Glutamatergic neuron (in vitro differentiated cells): ENCODE measurements at places on chromosomes 3 and 15.
A peak's percentile ranks its signal among the peaks of the same experiment; 100 is the strongest.

- no peak for DNase-seq
These were observed 102.0 kb downstream of the SNRPN start for GRCh38 chr15:25056484-25057425.

GRCh38 chr15:67127965-67128364 is 62.6 kb downstream of the SMAD3 start:
- no peak for DNase-seq

DNA sequence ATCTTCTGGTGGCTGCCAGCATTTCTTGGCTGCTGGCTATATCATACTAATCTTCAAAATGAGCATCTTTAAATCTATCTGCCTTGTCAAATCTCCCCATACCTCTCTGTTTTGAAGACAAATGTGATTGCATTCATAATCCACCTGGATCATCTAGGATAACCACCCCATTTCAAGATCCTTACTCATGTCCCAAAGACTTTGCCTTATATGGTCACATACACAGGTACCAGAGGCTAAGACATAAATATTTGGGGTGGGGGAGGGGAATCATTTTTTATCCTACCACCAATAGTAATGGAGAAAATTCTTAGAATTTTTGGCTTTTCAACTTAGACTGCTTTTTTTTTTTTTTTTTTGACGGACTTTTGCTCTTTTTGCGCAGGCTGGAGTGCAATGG is 970.8 kb downstream of the PLOD2 start:
- DNase-seq = no peak

DNA sequence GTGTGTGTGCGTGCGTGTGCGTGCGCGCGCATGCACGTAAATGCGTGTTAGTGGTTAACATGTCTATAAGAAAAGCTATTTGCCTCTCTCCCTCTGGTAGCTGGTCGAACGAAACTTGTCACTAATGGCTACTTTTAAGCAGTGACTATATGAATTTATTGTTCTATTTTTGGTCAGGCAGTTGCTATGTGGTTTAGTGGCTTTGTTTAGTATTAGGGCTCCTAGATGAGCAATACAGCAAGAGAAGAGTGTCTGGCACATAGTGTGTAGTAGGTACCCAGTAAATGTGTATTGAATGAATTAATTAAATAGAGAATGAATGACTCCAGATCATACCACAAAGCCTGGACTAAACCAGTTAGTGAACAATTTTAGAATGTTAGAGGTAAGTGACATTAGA is 171.6 kb downstream of the PPM1L start:
- DNase-seq = no peak

DNA sequence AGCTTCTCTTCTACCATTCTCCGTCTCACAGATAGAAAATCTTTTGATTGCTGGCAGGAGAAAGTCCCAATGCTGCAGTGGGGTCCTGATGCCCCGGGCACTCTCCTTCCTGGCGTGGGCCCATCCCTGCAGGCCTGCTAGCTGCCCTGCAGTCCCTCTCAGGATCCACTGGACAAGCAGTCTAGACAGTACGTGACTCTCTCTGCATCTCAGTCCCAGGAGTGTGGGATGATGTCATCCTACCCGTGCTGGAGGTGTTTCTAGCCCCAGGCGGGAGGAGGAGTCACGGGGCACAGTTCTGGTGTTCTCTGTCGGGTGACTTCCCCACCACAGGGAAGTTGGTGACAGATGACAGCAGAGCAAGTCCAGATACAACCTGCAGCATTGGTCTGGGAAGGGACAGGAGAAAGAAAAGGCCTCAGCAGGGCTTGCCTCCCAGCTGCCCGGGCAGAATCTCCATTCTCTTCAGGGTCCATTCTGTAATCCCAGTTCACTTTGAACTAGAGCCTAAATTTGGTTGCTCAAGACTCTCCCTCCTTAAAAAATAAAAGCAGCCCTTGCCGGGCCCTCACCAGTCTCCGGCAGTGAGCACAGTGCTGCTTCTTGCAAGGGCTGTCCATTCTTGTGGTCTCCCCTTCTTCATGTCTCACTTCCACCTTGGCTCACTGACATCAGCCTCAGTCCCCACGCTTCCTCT is 30.6 kb downstream of the SLC28A1 start:
- peak; percentile 78 for DNase-seq

DNA sequence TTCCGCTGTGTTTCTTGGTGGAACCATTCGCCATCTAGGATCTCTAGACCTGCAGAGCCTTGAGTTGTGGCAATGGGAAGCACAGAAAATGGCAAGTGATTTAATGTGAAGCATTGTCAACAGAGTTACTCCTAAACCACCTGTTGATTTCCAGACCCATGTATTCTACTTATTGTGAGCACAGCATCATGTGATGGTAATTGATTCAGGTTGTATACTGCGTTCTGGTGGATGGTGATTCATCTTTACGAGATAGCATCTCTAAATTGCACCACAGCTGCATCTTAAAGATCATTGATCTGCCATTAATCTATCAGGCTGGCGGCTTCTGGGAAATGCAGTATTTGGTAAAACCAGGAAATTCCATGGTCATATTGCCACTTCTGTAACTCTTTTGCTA is 7.4 kb downstream of the RTP4 start:
- no peak for DNase-seq
